ENCODE measurements at places on chromosomes 7 and 10.

DNA sequence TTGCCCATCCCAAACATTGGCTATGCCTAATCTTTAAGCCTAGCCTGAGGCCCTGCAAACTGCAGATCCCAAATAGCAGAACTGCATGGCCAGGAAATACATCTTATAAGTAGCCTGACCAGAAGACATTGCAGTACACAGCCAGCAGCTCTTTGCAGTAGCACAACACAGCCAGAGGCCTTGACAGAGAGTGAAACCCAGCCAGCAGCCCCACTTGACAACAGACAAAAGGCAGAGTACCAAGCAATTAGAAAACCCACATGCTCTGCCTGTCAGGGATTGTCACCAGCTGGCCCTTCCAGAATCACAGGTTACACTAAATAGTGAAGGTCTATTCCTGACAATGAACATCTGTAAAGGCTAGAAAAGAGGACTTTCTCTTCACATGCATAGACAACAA lies 242.8 kb upstream of the TMEM72 start:
- no peak for DNase-seq

DNA sequence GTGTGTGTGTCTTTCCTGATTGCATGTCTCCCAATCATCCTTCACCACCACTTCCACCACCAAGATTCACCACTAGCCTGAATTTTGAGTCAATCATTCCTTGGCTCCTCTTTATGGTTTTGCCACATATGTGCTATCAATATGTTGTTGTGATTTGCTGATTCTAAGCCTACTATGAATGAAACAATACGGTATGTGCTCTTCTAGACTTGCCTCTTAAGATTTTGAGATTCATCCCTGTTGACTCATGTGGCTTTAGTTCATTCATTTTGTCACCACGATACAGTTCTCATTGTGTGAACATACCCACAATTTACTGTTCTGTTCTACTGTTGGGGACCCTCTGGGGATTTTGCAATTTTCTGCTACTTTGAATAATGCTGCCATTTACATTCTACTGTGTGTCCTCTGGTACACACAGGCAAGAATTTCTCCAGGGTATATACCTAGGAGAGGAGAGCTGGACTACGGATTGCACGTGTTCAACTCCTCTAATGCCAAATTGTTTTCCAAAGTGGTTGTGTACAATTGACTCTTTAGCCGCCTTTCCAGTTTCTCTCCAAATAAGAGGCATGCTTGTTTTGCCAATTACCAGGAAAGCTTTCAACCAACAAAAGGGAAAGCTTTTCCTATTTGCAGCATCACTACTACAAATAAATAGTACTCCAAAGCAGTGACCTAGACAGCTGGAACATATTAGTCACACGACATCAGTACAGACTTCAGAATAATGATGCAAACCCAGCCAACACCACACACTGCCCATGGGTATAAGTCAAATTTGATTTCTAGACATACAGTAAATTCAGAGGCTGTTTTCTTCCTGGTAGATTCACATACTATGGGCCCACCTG lies 30.0 kb downstream of the SGMS1 start:
- DNase-seq = no peak

DNA sequence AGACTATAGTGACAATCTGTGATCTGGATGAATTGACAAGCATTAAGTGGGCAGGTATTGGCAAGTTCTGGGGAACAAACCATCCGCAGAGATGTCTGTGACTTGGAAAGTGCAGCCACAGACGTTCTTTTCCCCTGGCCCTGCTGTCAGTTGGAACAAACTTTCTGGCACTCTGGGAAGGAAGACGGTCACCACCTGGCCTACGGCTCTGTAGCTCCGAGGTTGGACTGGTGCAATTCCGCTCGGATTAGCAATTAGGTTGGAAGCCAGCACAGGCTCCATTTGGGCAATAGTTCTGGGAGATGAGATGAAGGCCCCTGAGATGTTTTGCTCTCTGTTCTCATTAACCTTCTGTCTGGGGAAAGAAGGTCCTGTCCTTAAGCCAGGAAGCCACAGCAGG lies 437.5 kb downstream of the CALN1 start:
- DNase-seq = no peak

GRCh38 chr10:45160271-45160670 lies 155.1 kb downstream of the OR13A1 start:
- DNase-seq = no peak

DNA sequence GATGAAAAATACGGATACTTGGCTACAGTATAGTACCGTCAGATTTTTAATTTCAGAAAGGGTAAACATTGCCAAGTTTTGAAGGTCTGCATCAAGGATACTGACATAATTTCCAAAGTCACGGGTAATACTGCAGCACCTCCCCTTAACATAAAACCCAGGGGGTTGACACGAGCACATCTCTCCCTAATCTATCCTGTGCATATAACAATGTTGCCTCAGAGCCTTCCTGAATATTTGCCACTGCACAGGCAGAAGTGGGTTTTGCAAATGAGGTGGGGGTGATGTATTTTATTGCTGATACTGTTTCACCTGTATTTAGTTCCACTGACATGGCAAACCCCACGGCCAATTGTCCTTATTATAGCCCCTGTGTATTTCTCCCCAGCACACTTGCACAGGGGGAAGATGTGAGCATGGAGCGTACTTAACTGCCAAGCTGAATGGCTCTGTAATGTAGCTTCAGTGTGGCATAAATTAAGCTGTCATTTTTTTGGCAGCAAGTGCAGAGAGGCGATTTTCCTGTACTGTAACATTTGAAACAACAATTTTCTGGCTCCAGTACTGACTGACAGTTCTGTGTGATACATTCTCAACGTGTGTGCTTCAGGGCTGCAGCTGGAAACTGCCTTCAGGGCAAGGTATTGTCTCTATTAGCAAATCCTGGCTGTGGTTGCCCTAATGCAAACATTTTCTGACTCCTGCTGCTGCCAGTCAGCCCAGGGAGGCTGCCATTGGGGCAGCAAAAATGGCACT lies 299.6 kb upstream of the SP4 start:
- DNase-seq = no peak

- no peak for DNase-seq
Measured at GRCh38 chr10:124446830-124447750, 2.7 kb downstream of the NKX1-2 start.

GRCh38 chr10:51075043-51075872 lies 971 bp downstream of the PRKG1 start:
- DNase-seq = no peak

DNA sequence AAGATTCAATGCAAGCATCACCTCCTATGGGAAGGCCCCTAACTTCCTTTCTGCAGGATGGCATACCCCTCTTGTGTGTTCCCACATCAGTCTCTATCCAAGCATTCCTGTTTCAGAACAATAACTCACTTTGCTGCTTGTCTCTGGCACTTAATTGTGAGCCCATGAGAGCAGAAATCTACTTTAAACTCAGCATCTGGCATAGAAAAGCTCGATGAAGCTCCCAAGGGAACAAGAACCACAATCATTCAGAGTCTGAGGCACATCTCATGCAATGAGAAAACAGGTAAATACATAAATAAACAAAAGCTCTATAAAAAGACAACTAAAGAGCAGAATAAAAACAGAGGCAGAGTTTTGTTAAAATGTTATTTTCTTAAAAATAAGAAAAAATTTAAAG lies 66.2 kb downstream of the VPS41 start:
- DNase-seq = no peak

- DNase-seq = no peak
Measured at GRCh38 chr10:120342115-120342714, 114.8 kb upstream of the PLPP4 start.

- no peak for DNase-seq
Measured at GRCh38 chr10:125022671-125023070, 80.7 kb downstream of the ZRANB1 start.

DNA sequence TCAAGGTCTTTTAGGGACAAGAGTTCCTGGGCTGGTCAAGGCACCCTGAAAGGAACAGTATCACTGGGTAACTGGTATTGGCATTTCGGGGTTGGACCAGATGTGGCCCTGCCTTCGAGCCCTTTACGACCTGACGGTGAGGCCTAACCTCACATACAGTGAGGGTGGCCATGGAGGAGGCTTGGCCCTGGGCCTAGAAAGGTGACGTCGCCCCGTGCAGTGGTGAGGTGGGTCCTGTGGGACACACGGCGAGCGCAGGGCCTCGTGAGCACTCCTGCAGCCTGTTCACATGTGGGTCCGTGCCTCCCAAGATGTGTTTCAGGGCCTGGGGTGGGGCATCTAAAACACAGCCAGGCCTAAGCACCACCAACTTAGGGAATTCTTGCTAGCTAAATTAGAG lies 36.1 kb downstream of the CRHR2 start:
- DNase-seq = no peak

GRCh38 chr10:74923556-74923955 lies 97.2 kb downstream of the KAT6B start:
- DNase-seq = no peak

DNA sequence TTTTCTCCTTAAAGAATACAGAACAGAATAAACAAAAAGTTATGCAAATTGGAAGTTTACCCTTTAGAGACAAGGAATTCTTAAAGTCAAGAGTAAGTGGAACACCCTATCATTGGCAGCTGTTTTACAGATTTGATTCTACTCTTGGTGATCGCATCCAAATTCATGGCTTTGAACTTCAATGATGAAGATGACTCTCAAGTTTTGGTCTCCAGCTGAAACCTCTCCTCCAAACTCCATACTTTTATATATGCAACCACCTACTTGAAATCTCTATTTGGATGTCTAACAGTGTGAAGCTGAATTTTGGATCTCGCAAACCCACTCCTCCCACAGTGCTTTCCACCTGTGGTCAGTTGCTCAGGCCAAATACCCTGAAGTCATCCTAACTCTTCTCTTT lies 80.4 kb downstream of the EPC1 start:
- DNase-seq = no peak

DNA sequence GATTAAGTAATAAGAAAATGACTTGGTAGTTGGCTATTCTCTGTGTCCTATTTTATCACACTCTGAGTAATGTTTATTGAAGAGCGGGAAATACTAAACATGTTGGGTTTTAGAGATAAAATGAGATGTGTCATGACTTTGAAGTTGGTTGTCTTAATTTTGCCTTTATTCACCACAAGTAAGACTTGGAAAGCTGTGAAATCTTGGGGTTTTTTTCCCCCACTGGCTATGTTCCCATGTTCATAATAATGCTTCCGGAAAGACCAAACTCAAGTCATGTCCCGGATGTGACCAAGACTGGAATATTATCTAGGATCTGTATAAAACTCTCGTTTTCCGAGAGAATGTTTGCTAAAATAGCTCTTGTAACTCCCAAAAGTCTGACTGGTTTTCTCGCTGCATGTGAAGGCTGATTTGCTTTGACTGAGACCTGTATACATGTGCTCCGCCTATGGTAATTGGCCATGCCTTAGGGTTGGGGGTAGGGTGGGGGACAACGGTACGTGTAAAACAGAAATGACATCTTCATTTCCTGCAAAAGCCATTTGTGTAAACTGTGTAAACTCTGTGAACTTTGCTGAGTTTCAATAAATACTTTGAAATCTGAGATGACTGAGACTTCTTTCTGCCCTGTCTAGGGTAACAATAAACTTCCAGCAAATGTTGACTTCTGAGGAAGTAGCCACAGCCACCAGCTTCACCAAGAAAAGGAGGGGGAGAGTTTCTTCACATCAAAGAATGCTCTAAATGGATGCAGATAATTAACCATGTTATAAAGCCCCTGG lies 169.6 kb downstream of the ZNF365 start:
- DNase-seq = no peak

DNA sequence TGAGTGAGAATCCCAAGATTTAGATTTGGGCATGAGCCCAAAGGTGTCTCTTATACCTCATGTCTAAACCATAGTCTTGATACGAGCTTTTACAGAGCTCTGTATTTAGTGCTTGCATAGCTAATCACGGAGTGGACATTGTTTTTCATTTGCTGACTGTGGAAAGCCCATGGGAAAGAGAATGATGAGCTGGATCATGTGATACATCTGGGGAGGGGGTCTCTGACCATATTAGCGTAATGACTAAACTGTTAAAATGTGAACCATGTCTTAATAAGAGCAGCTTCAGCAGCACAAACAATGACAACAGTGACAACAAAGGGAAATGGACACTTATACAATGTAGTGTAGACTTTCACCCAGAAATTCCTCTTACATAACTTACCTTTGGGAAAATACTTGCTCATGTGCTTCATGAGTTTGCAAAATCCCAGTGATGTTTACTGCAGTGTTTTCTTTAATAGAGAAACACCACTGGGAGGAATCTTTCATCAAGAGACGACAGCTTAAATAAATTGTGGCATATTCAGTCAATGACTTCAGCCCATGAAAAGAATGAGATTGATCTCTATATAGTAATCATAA lies 44.0 kb upstream of the ITGB1 start:
- DNase-seq = no peak

DNA sequence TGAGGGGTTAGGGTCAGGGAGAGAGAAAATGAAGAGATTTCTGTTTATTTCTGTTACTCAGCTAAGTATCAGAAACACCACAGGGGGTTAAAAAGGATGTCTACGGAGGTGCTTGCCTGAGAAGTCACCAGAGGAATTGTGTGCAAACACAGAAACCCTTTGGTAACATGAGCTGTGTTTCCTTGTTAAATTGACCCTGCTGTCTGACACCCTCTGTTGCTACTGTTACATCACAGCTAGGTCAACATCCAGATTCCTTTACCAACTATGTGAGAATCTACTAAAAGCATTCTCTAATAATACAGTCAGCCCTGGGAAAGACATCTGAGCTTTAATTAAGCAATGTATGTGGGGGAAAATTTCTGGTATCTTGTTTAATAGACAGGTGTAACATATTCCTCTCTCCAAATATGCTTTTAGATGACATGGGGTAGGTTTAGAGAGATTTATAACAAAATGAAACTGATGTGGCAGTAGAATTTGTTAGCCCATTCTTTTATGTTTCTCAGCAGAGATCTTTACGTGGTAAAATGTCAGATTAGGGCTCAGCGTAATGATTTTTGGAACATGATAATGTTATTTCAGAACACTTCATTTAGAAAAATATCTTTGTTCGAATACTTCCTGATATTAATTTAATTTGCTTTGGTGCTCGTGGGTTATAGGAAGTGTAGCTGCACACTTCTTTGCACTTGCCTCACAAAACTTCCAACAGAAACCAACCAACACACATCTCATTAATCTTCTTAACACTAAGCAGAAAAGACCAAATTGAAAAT lies 168.0 kb upstream of the AHR start:
- DNase-seq = no peak
